ENCODE measurements at places on chromosomes 5 and 9.

DNA sequence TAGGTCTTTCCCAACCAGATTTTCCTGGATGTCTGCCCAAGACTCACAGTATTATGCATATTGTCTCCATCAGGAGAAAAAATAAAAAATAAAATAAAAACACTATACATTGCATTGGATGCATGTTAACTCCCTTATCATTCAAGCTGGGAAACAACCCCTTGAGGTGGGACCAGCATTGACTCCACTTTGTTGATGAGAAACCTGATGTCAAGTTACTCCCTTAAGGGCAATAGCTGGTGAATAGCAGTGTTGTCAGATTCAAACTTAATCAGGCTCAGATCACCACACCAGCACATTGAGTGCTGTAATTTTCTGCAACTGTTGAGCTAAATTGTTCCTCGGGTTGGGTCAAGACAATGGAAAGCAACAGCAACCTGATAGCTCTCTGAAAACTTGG is 264.0 kb upstream of the TRIM32 start:
- DNase-seq, result no peak

GRCh38 chr5:95237324-95237723 is 47.6 kb downstream of the MCTP1 start:
- no peak for DNase-seq

DNA sequence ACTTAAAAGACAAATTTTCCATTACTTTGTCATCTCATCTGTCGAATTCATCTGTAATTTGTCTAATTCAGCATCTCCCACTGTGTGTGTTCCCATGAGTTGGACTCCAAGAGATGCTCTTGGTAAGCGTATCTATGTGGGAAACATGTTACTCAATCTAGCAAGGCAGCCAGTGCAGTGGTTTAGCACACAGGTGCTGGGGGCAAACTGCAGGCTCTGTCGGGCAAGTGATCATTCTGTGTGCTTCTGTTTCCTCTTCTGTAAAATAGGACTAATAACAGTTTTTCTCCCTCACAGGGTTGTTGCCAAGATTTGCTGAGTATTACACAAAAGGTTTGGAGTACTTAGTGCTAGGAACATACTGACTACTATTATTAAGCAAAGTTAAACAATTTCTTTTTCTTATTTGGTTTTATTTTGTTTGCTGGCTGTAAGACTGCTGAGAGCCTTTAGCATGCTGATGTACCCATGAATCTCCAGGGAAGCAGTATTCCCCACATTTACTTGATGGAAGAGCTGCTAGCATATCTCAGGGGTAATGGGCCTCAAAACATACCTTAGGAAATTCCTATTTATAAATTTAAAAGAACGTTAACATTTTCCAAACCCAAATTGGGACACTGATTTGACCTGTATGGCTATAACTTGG is 709 bp upstream of the GAPT start:
- no peak for DNase-seq

DNA sequence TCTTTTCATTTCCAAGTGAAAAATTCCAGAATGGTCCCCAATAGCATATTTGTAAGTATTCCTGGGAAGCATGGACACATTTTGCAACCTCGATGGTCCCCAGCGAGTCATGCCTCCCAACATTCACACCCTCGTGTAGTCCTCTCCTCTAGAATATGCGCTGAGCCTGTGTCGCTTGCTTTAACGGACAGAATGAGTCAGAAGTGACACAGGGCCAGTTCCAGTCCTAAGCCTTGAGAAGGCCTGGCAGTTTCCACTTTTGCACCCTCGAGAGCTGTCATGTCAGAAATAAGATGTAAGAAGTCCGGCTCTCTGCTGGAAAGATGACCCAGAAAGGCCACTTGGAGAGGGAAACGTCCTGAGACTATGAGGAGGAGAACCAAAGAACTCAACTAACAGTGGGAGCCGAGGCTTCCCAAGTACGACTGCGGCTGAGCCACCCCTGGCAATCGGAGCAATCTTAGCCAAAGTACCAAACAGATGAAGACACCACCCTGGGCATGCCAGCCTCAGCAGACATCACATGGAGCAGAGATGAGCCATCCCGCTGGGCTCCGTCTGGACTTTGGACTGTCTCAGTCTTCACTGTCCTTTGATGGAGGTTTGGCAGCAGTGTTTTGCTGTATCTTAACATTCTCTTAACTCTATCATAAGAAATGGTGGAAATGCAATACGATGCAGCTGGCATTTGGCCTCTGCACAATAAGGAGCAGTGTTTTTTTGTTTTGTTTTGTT is 42.6 kb upstream of the GFPT2 start:
- no peak for DNase-seq

DNA sequence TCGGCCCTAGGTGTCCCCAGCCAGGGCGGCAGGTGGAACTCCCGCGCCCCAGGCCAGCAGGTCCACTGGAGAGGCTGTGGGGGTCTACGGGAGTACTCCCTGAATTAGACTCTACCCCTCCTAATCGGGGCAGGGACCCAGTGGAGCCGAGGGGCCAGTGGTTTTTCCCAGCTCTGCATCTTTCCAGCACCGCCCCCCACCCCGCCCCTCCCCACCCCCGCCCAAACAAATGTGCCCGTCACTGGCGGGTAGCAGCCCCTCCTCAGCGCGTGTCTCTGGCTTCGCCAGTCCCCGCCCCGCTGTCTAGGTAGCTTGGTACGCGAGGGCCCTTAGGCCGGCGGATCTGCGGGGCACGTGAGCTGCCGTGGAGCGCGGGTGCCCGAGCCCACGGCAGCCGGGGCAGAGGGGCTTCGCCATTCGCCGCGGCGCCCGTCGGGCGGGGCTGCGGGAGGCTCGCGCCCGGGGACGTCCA is 7.0 kb downstream of the UNC5A start:
- DNase-seq, result no peak

DNA sequence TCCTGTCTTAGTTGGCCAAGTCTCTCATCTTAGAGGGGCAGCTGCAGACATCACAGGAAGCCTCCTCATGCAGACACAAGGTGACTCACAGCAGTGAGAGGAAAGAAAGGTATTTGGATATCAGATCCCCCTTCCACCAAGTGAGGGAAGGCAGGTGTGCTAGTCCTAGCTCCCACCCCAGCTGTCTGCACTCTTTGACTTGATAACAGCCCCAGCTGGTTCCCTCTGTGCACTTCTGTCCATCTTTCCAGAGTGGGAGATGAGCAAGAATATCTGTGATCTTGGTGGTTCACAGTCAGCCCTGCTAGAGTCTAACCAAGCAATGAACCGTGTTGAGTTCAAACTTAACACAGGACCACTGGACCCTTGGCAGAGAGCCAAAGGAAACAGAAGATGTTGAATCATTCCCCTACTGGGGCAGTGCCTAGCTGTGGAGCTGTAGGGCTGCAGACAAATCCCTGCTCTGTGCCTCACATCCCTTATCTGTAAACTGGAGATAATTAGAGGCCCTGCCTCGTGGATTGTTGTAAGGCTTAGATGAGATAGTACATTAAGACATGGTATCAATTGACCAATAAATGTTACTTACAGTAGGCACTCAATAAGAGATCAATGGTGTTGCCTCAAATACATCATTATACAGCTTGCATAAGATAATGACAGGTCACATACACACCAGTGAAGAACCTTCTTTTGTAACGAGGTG is 39.1 kb downstream of the SH3RF2 start:
- DNase-seq, result no peak

DNA sequence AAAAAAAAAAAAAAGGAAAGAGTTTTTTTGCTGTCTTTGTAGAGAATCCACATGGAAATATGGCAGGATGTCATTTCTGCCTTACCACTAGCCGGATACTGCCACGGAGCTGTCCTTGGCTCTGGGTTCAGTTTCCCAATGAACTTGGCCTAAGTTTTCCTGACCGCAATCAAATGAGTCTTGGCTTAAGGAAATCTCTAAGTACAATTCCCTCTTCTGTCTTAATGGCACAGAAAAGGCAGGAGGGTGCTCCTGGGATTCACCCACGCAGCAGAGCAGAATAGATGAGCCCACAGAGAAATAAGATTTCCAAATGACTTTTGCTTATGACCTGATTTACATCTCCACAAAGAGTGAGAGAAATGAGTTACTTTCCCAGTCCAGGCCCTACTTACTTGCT is 284.0 kb upstream of the VLDLR start:
- DNase-seq, result no peak

DNA sequence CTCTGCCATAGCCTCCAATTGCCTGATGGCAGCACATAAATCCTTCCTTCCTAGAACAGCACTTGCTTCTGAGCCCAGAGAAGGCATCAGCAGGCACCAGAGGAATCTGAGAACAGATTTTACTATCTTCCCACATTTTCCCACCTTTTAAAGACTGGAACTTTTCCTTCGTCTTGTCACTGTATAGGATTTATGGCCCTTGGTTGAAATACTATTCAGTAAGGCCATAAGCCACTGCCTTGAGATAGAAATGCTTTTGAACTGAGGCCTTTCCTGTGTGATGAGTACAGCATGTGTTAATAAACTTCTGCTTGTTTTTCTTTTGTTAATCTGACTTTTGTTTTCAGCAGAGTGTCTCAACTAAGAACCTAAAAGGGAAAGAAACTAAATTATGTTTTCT is 84.3 kb downstream of the MRPS27 start:
- DNase-seq, result no peak

GRCh38 chr9:94779693-94780290 is 53.3 kb downstream of the AOPEP start:
- no peak for DNase-seq
